Pons (tissue), 1 donor: ENCODE measurements at places on chromosomes 5 and 9.

- no peak for DNase-seq
Measured at GRCh38 chr5:96901384-96901783, 25.1 kb downstream of the ERAP2 start.

DNA sequence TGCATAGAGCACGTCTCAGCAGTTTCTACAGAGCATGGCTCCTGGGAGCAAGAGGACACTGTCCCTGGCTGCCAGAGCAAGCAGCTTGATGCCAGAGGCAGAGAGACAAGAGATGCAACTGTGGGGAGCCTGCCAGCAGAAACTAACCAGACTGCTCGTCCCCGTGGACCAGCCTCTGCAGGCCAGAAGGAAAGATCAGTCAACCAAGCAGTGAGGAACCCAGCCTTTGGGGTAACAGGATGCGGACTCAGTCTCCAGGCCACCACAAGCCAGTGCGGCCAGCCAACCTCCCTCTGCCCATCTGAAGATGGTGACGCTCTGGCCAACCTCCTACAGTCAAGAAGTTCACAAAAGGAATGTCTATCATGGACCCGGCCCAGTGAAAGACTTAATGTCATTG is 3.7 kb downstream of the SURF4 start:
- DNase-seq: no peak

GRCh38 chr9:3888497-3888858 is 362.7 kb upstream of the RFX3 start:
- no peak for DNase-seq

DNA sequence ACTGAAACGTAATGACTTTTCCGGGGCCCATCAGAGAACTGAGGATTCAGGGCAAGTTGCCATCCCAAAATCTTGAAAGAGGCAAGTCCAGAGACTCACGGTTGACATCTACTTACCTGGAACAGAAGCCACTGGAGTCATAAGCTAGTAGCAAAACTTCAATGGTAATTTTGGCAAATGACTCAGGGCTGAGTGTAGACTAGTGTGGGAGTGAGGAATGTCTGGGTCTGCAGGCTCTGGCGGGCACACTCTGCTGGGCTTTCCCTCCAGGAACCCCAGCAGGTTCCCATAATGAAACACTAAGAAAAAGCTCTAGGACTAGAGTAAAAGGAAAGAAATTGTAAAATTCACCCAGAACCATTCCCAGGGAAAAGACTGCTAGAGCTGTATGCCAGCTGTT is 122.9 kb upstream of the NFIL3 start:
- no peak for DNase-seq

GRCh38 chr9:122835313-122835731 is 6.9 kb upstream of the PDCL start:
- no peak for DNase-seq

GRCh38 chr5:120436996-120437395 is 27.1 kb upstream of the PRR16 start:
- DNase-seq: no peak

DNA sequence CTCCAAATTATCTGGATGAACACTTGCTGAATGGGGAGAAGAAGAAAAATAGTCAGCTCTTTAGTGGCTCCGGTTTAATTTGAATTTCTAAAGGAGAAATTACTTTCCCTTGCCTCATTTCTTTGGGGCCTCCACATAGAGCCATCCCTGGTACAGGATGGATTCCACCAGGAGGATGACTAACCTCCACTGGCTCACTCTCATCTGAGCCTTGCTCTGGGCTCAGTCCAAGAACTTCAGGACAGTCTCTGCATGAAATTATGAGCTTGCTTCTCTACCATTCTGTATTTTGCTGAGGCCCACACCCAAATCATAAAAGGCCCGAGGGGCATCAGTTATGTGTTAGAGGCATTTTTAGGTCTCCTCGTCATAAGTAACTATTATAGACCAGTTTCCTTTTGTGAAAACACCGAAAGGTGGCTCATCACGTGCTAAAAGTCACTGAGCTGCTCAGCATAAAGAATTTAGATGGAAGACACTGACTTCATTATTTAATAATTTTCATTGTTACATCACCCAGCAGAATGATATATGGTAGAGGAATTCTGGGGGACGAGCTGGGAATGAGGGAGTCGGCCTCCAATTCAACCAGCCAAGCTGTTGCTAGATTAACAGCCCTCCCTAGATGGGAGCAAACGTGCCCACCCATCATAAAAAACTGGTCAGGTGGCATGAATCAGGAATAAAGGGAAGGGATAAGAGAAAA is 222.1 kb downstream of the TARS1 start:
- no peak for DNase-seq

- DNase-seq: peak; percentile 37
Measured at GRCh38 chr9:22469928-22470544, 23.4 kb downstream of the DMRTA1 start.

DNA sequence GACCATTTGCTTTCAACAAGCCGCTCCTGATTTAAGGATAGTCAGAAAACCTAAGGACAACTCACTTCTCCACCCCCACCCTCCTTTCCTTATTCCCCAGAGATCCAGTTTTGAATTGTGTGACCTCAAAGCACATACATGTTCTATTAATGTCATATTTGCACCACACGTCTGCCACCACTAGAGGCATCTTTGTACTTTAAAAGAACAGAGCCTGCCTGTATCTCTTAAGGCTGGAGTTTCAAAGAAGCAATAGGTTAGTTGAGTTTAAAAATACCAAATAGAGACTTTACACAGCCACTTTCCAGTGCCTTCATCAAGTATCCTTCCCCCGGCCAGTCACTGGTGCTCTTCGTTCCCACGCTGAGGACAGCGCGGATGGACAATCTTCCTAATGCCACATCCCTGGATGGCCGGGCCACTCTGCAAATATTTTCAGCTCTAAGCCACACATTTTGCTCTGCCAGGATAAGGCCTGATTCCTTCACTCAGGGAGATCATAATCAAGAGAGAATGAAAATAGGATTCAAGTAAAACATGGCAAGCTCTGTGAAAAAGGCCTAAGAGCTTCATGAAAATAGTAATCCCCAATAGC is 146.3 kb downstream of the SNCAIP start:
- DNase-seq: no peak

GRCh38 chr9:125538092-125538473 is 168.9 kb downstream of the MAPKAP1 start:
- DNase-seq: no peak

GRCh38 chr5:76209297-76209696 is 126.1 kb downstream of the SV2C start:
- DNase-seq: no peak

DNA sequence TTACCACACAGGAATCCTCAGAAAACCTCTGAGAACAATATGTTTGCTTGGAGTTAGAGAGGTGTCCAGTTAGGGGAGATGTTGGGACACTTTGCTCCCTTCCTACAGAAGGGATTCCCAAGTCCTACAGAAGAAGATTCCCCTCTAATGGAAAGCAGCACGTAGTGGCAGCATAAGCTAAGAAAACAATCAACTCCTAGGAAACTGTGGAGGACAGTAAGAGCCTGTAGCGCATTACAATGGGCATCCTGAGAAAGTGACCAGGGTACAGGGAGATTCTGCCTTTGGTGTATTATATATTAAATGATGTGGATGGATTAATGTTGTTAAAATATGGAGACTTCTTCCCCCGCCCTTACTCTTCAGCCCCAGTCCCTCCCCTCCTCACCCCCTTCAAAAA is 13.9 kb upstream of the RIC1 start:
- no peak for DNase-seq

- DNase-seq: peak; percentile 46
Measured at GRCh38 chr9:69542942-69543704, 129.0 kb downstream of the APBA1 start.

- no peak for DNase-seq
Measured at GRCh38 chr5:154258531-154259217, 68.1 kb downstream of the GALNT10 start.
